T-cell (primary cell): ENCODE measurements at places on chromosomes 7 and 10. TPM values are rescaled to one million over a fixed set of nuclear protein-coding genes. Genes with fewer than 3 reads are reported as not detected.

TAS2R39 gene
- not detected for total RNA-seq

- DNase-seq: peak; percentile 67
Measured at GRCh38 chr7:55571511-55572377, 558 bp downstream of the VOPP1 start.

- DNase-seq: no peak
Measured at GRCh38 chr10:90674928-90675327, 182.9 kb downstream of the HTR7 start.

DNA sequence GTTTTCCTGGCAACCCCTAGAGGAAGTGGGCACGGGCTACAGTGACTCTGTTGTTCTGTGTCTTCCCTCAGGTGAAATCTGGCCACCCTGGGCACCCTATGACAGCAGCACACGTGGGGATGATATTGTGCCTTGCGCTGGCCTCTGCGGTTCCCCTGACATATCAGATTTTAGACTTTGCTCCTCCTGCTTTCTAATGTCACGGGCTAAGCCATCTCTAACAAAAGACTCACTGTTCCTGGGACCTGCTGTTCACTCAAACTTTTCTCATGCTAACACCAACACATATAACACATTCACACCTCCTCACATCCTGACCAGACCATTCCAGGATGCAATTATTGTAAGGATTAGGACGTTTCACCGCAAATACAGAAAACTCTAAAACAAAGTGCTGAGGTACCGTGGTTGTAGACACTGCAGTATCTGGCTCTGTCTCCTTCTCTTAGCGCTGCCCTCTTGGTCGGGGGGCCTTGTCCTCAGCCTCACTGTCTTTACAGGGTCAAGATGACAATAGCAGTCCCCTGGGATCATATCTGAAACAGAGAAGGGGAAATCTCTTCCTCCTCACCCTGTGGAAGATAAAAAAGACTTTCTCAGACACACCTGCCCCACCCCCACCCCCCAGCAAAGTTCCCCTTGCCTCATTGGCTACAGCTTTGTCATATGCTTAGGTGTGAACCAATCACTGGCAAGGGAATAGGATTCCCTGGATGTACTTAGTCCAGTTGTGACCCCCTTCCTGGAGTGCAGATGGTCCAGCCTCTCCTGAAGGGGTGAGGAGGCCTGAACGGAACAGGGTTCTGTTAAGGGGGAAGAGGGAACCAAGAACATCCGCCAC lies 14.1 kb downstream of the CHN2 start:
- no peak for DNase-seq

MRLN gene
- total RNA-seq: not detected

GRCh38 chr7:51640841-51641240 lies 324.2 kb upstream of the COBL start:
- DNase-seq: no peak

DNA sequence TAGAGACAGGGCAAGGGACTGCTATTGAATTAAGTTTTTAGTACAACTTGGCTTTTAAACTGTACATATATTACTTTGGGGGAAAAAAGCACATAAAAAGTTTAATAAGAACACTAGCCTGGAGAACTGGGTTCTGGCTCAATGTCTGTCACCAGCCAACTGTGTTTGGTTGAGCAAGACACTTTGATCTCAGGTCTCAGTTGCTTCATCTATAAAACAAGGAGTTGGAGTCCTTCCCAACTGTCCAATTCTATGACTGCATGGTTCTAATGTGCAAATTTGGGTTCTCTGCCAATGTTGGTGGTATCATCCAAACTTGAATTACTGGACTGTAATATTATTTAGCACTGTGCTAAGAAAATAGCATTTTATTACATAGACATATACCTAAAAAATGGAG lies 50.3 kb downstream of the ATXN7L1 start:
- DNase-seq: no peak
